Activated CD8-positive, alpha-beta memory T cell treated with anti-CD3 and anti-CD28 coated beads for 1 hour (primary cell): ENCODE measurements at places on chromosomes 3 and 15.

DNA sequence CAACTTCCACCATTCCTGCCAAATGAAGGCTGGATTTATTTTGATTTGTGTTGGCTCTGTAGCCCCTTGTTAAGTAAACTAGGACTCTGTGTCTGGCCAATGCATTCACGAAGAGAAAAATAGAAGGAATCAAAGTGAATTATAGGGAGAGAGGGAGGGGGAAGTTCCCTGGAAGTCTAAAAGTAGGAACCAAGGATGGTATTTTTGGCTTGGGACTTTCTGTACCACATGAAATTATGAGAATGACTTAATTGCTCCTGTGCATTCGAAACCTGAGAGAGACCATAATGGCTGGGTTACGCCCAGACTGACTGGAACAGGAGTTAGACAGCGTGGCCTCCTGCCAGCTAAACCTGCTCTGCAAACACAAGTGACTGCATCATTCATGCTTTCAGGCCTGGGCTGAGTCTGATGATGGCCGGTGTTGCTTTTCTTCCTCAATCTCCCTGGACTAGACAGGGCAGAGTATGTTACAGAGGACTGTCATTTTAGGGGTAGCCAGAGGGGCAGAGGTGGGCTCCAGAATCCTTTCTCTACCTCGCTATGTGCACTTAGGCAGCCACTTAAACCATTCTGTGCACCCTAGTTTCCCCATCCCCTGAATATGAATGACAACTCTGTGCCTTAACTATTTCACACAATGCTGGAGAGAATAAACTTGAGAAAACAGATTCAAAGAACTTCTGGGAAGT, 58.9 kb downstream of the MYO1E start:
- no peak for DNase-seq

DNA sequence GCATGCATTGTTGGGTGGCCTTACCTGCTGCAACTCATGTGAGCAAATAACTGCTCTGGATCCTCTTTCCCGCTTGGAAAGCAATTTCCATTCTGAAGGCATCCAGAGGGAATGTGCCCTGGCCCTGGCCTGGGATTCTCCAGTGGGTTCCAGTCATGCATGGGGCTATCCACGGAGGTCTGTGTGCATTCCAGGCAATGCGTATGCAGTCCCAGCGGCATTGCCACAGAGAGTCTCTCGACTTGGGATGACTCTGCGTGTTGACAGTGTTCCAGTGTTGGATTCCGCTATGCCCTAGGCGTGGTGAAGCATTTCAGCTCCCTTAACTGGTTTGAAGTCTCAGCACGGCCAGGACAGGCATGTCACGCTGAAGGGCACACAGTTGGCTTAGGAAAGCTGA, 113.9 kb downstream of the SNRPN start:
- no peak for DNase-seq

- DNase-seq = no peak
Measured at GRCh38 chr3:42027571-42027970, 63.6 kb upstream of the TRAK1 start.

GRCh38 chr3:132346841-132347736, 29.9 kb downstream of the ACP3 start:
- no peak for DNase-seq
